ENCODE measurements at places on chromosomes 7 and 10. TPM values are rescaled to one million over a fixed set of nuclear protein-coding genes. Genes with fewer than 3 reads are reported as not detected.

Gene HPS6
- 17.2 TPM for total RNA-seq

Gene VSTM2A
- total RNA-seq = not detected

Gene ZPBP
- 0.72 TPM for total RNA-seq

Gene ARHGEF35
- total RNA-seq = 1.2 TPM
